ENCODE measurements at places on chromosomes 6 and 20. TPM values are rescaled to one million over a fixed set of nuclear protein-coding genes. Genes with fewer than 3 reads are reported as not detected.

Gene EFCAB8
- 0.25 TPM for polyA plus RNA-seq

Gene C6orf47
- 29.4 TPM for polyA plus RNA-seq

Gene DEFB124
- not detected for polyA plus RNA-seq

Gene LGSN
- 5.6 TPM for polyA plus RNA-seq

Gene ZNF341
- polyA plus RNA-seq, result 6.0 TPM

Gene KIAA0408
- 24.9 TPM for polyA plus RNA-seq

Gene INSM1
- polyA plus RNA-seq, result 321 TPM

Gene RARS2
- 41.9 TPM for polyA plus RNA-seq

Gene PPP1R3G
- 1.1 TPM for polyA plus RNA-seq

GRCh38 chr6:108952776-108953486 lies 104.7 kb downstream of the ARMC2 start:
- no peak for DNase-seq

GRCh38 chr6:37033819-37034795 lies 28.7 kb downstream of the FGD2 start:
- no peak for DNase-seq

- no peak for DNase-seq
These were observed 6.2 kb downstream of the DXO start for GRCh38 chr6:31965700-31966099.

DNA sequence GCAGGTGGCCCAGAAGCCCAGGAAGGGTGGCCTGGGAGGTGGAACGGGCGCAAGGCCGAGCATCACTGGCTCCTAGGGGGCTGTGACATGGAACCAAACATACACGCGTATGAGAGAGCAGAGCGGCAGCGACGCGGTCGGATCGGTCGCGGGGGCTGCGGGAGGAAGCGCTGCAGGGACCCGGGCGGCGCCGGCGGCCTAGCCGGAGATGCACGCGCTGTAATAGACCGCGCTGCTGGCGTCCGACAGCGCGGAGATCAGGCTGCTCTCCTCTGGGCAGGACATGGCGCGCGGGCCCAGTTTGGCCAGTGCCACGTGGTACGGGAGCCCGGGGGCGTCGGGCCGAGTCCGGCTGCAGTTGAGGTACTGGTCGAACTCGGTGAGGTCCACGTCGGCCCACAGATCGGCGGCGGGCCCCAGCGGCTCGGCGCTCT lies 1.5 kb downstream of the SOX18 start:
- no peak for DNase-seq

GRCh38 chr6:151499551-151499950 lies 5.7 kb downstream of the CCDC170 start:
- DNase-seq, result no peak

GRCh38 chr6:1515781-1516180 lies 93.9 kb upstream of the FOXC1 start:
- DNase-seq, result no peak

GRCh38 chr6:159680104-159680503 lies 12.9 kb downstream of the SOD2 start:
- no peak for DNase-seq

GRCh38 chr6:138662471-138662870 lies 111.1 kb upstream of the CCDC28A start:
- no peak for DNase-seq
